Activated CD8-positive, alpha-beta T cell treated with anti-CD3 and anti-CD28 coated beads for 36 hours (primary cell): ENCODE measurements at places on chromosomes 6 and 20. TPM values are rescaled to one million over a fixed set of nuclear protein-coding genes. Genes with fewer than 3 reads are reported as not detected.

DNA sequence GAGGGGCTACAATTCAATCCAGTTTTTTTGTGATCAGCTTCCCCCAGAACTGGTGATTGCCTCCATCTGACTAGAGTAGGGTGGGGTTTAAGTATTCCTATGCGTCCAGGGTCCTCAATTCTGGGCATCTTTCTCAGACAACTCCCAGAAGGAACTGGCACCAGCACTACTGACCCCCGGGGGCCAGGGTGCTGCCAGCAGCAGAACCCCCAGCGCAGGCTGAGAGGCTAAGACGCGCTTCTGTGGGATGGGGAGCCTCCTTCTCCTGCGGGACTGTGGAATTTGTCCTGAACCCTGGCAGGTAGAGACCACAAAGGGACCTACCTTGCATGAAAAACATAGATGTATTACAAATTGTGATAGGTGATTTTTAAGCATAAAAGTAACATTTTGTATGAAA is 124.4 kb downstream of the PACRG start:
- DNase-seq = no peak
- H3K36me3 ChIP-seq = no peaks in the 10 kb centered on the region
- no peak overlapping the region for H3K27ac ChIP-seq
- H3K4me1 ChIP-seq = no peaks in the 10 kb centered on the region

DNA sequence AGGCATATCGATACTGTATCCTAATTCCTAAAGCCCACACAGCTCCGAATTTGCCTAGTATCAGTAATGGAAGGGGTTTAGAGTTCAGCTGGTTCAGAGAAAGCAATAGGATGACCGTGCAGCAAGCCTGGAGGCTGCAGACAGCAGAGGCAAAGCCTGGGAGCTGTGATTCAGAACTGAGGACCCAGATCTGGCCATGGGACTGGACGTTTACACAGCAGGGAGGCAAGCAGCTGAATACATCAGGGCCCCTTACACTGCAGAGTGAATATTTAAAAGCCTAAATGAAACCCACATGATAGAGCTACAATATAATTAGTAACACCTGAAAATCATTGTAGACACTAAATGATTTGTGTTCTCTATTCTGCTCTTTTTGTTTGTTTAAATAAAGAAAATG is 38.0 kb downstream of the ELOVL2 start:
- peaks cover 15% of the 10 kb centered on the region for H3K27me3 ChIP-seq
- no peak overlapping the region for H3K4me3 ChIP-seq
- no peak overlapping the region for H3K27ac ChIP-seq
- no peak for DNase-seq

GRCh38 chr20:58587467-58587866 is 63.6 kb upstream of the STX16 start:
- no peak for DNase-seq
- H3K36me3 ChIP-seq = no peaks in the 10 kb centered on the region
- no peaks in the 10 kb centered on the region for H3K4me1 ChIP-seq
- H3K27ac ChIP-seq = no peak overlapping the region

Gene WFDC6
- not detected for total RNA-seq

GRCh38 chr6:73722318-73723060 is 26.5 kb downstream of the CD109 start:
- peak overlapping the region; percentile 2 for H3K4me3 ChIP-seq
- peaks cover 2% of the 10 kb centered on the region for H3K36me3 ChIP-seq
- DNase-seq = peak; percentile 60

Gene SLC4A11
- 1.8 TPM for total RNA-seq

DNA sequence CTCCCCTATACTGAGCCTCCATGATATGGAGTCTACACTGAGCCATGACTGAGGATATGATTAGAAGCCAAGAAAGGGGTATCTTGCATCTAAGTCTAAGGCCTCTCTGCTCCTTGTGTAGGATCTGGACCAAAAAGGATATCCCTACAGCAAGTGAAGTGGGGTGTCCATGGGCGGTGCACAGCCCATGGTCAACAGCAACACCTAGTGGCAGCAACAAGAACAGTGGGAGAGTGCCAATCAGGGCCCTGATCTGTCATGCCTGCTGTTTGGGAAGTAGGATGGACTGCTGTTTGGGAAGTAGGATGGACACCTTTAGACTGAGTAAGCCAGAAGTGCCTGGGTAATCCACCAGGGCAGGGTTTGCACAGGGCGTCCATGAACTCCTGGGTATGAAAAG is 22.4 kb downstream of the PTGIS start:
- peaks cover 3% of the 10 kb centered on the region for H3K27me3 ChIP-seq
- no peak for DNase-seq
- no peak overlapping the region for H3K4me3 ChIP-seq
- H3K36me3 ChIP-seq = peaks cover 6% of the 10 kb centered on the region
- H3K4me1 ChIP-seq = peaks cover 16% of the 10 kb centered on the region

Gene ARMH2
- not detected for total RNA-seq

GRCh38 chr6:76697585-76697984 is 625.1 kb upstream of the IMPG1 start:
- H3K27ac ChIP-seq = no peak overlapping the region
- H3K27me3 ChIP-seq = no peaks in the 10 kb centered on the region
- no peaks in the 10 kb centered on the region for H3K36me3 ChIP-seq
- no peak for DNase-seq
- H3K4me1 ChIP-seq = no peaks in the 10 kb centered on the region

DNA sequence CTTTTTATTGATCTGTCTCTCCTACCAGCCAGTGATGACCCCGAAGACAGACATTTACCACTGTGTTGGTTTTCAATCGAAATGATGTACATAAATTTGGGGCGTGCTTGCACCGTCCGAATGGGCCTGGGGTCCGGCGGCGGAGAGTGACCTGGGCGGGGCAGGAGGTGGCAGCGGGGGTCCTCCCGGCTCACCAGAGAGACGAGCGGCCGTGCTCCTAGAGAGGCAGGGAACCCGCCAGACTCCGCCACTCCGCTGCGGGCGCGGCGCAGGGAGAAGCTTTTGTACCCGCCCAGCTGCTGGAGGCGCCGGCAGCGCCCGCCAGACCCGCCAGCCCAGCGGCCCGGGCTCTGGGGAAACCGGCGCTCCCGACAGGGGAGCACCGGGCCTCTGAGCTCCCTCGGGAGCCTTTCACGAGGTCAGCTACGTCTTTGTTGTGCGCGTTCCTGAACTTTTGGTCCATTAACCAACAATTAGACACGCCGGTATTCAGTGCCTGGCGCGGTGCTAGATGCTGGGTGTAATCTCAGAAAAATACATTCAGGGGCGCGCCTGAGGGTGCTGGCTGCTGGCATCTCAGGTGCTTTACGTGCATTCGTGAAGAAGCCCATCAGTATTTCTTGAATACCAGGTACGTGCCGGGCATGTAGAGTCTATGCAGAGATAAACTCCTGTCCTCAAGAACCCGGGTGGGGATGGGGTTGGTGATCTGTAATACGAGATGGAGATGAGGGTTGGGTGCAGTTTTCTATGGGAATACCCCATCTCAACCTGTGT is at the start of gene PGBD1:
TSS of gene PGBD1 (plus strand) at position 285 of the 777 bp plus-strand sequence. CDS start 2,242 bp downstream, outside the sequence.
- H3K27me3 ChIP-seq = peaks cover 10% of the 10 kb centered on the region
- peak; percentile 73 for DNase-seq
- H3K27ac ChIP-seq = no peak within 1 kb of the TSS
- peaks cover 13% of the 10 kb centered on the region for H3K4me1 ChIP-seq
- peaks cover 10% of the 10 kb centered on the region for H3K36me3 ChIP-seq
- peak within 1 kb of the TSS; percentile 83 for H3K4me3 ChIP-seq

- no peak overlapping the region for H3K27ac ChIP-seq
- DNase-seq = no peak
- H3K4me3 ChIP-seq = no peak overlapping the region
Measured at GRCh38 chr6:13991393-13991792, 66.6 kb downstream of the RNF182 start.

- peak overlapping the region; percentile 90 for H3K27ac ChIP-seq
- peak; percentile 86 for DNase-seq
- H3K4me3 ChIP-seq = peak overlapping the region; percentile 56
- no peaks in the 10 kb centered on the region for H3K27me3 ChIP-seq
- peaks cover 78% of the 10 kb centered on the region for H3K4me1 ChIP-seq
Measured at GRCh38 chr6:31559958-31560696, 12.0 kb upstream of the LTA start.

- H3K27me3 ChIP-seq = peaks cover 85% of the 10 kb centered on the region
- H3K4me1 ChIP-seq = no peaks in the 10 kb centered on the region
- H3K36me3 ChIP-seq = peaks cover 6% of the 10 kb centered on the region
- no peak overlapping the region for H3K4me3 ChIP-seq
Measured at GRCh38 chr6:10395171-10395703, 19.6 kb downstream of the TFAP2A start.

GRCh38 chr6:138722425-138723371 is 50.9 kb upstream of the CCDC28A start:
- H3K4me1 ChIP-seq = no peaks in the 10 kb centered on the region
- no peak overlapping the region for H3K27ac ChIP-seq
- H3K27me3 ChIP-seq = no peaks in the 10 kb centered on the region
- no peak overlapping the region for H3K4me3 ChIP-seq
- no peaks in the 10 kb centered on the region for H3K36me3 ChIP-seq

Gene BHLHE23
- not detected for total RNA-seq

Gene SOX12
- 13.0 TPM for total RNA-seq

DNA sequence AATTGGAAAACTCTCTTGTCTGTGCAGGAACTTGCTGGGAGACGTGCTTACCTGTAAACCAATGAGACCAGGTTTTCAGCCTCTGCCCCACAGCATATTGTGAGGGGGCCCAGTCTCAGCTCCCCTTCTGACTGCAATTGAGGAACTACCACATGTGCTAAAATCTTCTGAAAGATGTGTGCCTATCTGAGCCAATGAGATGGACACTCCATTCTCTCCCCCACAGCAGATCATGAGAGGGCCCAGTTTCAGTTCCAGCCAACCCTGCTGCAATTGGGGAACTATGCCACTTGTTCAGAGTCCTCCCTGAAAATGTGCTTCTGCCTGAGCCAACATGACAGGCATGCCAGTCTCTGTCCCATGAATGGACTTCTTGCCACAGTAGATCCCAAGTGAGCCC is 20.9 kb upstream of the PI3 start:
- no peak for DNase-seq
- no peaks in the 10 kb centered on the region for H3K4me1 ChIP-seq
- peaks cover 18% of the 10 kb centered on the region for H3K27me3 ChIP-seq

Gene CDC40
- 26.0 TPM for total RNA-seq

DNA sequence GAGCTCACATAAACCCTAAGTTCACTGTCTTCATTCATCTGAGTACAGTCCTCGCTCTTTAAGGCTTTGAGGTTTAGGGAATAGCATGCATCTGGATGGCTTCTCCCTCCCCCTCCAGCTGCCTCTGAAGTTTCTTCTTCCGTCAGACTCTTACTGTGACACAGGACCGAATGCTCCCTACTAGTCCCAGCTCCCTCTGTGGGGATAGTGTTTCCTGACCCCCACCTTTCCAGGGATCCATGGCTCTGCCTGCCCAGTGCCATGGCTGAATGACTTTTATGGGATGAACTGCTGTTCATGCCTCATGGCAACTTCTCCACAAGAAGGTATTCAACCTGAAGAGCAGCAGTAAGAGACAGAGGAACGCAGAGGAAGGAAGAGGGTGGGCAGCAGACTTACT is 79.8 kb upstream of the EMILIN3 start:
- H3K27ac ChIP-seq = no peak overlapping the region
- no peaks in the 10 kb centered on the region for H3K27me3 ChIP-seq

GRCh38 chr20:25195962-25196785 is 662 bp downstream of the ENTPD6 start:
- peaks cover 2% of the 10 kb centered on the region for H3K36me3 ChIP-seq
- H3K4me1 ChIP-seq = peaks cover 39% of the 10 kb centered on the region

- H3K4me3 ChIP-seq = no peak overlapping the region
- H3K27ac ChIP-seq = no peak overlapping the region
- H3K27me3 ChIP-seq = peaks cover 36% of the 10 kb centered on the region
- H3K4me1 ChIP-seq = no peaks in the 10 kb centered on the region
- no peak for DNase-seq
Measured at GRCh38 chr20:32040142-32040953, 11.7 kb upstream of the HCK start.

DNA sequence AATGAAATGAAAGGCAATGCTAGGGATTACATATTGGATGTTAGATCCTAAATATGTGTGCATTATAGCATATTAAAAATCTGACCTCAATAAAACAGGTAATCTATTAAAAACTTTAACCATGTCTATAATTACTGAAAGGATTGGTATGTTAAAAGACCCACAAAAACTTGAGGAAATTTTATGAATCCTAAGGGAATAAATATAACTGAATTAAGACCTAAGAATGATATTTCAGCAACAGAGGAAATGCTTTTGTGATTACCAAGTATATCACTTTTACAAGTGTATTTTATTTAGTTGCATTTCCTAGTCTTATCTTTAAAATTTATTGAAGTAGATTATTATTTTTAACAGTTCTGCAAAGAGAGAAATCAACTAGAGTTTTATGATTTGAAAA is 571.5 kb downstream of the HDGFL1 start:
- no peak for DNase-seq
- no peaks in the 10 kb centered on the region for H3K36me3 ChIP-seq
- H3K4me3 ChIP-seq = no peak overlapping the region
- H3K4me1 ChIP-seq = no peaks in the 10 kb centered on the region

DNA sequence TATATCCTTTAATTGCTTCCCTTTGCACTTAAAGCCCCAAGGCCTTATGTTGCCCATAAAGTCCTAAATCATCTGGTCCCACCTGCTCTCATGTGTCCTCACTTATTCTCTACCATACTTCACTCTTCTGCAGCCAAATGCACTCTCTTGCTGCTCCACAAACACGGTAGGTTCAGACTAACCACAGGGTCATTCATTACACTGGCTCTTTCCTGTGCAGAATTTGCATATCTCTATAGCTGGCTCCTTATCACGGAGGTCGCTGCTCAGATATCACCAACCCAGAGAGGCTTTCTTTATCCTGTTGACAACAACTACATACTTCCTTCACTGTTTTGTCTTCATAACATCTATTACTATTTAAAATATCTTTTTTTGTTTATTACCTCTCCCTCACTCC is 86.8 kb downstream of the MOXD1 start:
- no peaks in the 10 kb centered on the region for H3K36me3 ChIP-seq
- no peak overlapping the region for H3K27ac ChIP-seq
- peaks cover 5% of the 10 kb centered on the region for H3K27me3 ChIP-seq
- no peak for DNase-seq
- no peak overlapping the region for H3K4me3 ChIP-seq

Gene RIMS1
- total RNA-seq = not detected

Gene ROS1
- not detected for total RNA-seq

DNA sequence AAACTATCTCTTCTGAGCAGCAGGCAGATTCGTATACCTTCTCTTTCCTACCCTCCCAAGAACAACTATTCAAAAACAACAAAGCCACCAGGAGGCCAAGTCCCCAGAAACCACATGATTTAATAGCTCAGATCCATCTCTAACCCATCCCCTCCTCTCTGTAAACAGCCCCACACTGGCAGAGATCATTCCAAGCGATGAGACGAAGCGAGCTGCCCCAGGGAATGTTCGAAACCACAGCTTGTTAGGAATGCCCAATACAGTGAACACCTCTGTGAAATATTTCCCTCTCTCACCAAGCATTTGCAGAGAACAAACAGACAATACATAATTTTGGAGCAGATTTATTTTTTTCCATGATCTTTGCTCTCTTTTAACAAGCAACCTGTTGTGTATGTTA is 231.8 kb downstream of the SOD2 start:
- H3K27me3 ChIP-seq = peaks cover 5% of the 10 kb centered on the region
- DNase-seq = no peak
- no peak overlapping the region for H3K4me3 ChIP-seq
- no peaks in the 10 kb centered on the region for H3K36me3 ChIP-seq

Gene TBX18
- not detected for total RNA-seq

Gene POU5F1
- not detected for total RNA-seq
